ENCODE measurements at places on chromosomes 7 and 10. TPM values are rescaled to one million over a fixed set of nuclear protein-coding genes. Genes with fewer than 3 reads are reported as not detected.
A peak's percentile ranks its signal among the peaks of the same experiment; 100 is the strongest.

TDRD1 gene
- total RNA-seq, result not detected

DNA sequence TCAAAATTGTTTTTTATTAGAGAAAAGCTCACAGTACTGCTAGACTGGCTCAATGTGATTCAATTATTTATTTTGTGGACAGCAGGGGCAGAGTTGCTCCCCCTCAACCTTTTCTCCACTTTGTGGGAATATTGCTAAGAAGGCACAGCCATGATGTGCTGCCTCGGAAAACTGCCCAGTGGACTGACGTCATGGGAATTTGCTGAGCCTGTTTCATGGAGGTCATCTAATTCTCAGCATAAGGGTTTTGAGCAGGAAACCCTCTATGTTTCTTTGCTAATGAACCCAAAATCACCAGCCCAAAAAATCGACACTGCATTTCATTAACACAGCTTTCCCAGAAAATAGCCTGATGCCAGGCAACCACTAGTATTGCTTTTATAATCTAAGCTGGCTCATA is 228.8 kb upstream of the FAM3C start:
- no peak for DNase-seq
- H3K4me3 ChIP-seq, result no peak overlapping the region
- peaks cover 6% of the 10 kb centered on the region for H3K4me1 ChIP-seq
- no peaks in the 10 kb centered on the region for H3K36me3 ChIP-seq
- H3K27me3 ChIP-seq, result no peaks in the 10 kb centered on the region

CLDN4 gene
- 0.54 TPM for total RNA-seq

DNA sequence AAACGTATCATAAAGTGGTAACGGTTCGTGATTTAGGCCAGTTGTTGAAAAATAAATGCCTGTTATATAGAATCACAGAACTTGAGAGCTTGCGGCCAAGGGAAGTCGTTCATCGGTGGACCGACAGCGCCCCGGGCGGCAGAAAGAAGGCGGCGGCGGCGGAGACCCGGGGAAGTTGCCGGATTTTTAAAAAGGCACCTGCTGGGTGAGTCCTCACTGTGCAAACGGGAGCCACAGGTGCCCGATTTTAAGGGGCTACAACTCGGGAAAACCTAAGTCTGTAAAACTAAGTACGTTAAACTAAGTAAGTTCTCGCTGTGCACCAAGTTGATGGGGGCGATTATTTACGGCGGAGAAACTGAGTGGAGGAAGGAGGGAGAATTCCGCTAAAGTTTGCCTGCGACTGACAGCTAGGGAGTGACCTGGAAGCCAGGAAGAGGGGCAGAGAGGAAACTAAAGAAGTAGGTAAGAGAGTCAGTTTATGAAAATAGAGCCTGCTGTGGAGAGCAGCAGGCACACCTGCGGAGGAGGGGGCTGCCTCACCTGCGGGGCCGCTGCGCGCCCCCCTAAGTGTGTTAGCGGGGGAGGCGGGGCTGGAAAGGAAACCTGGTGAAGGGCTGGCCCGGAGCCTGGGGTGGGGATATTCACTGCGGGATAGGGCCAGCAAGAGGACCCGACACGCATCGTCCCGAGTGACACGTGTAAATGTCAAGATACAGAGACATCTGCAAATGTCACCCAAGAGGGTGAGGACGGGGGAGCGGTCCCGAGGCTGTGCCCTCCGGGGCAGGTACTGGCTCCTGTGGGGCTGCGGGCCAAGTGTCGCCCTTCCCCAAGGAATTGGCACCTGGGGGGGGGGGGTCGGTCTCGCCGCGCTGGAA is 996 bp downstream of the ADAM12 start:
- H3K4me1 ChIP-seq, result peaks cover 19% of the 10 kb centered on the region
- H3K27ac ChIP-seq, result no peak overlapping the region
- H3K4me3 ChIP-seq, result peak overlapping the region; percentile 97
- peak; percentile 84 for DNase-seq
- H3K27me3 ChIP-seq, result peaks cover 11% of the 10 kb centered on the region
- peaks cover 14% of the 10 kb centered on the region for H3K36me3 ChIP-seq

DNA sequence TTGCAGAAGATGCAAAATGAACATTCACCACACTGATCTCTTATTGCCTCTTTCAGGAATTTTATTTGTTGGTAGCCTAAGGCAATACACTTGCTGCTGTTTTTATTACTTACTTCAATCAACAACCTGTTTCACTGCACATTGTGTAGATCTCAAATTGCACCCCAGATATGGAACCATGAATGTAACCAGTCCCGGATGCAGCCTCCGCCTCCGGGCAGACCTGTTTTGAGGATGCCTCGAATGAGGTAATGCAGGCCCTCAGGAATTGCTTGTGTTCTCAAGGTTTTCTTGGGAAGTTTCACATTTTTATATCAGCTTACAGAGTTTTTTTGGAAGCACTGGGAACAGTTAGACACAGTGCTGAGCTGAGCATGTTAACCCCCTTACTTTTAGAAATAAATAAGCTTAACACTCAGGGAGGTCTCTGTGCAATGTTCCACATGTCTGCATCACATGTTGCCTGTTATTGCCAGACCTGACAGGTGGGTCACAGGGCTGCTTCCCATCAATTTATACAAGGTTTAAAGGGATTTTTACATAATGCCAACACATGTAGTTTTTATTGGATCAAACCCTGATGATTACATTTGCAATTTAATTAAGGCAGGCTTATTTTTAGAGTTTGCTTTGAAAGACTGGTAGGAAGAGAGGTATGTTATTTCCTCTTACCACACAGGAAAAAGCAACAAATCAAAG is 193.1 kb upstream of the POM121L12 start:
- no peak for DNase-seq
- no peaks in the 10 kb centered on the region for H3K36me3 ChIP-seq
- H3K4me3 ChIP-seq, result no peak overlapping the region
- H3K27me3 ChIP-seq, result peaks cover 2% of the 10 kb centered on the region

- peaks cover 7% of the 10 kb centered on the region for H3K36me3 ChIP-seq
- DNase-seq, result no peak
- H3K27ac ChIP-seq, result no peak overlapping the region
These were observed 399.0 kb downstream of the CCSER2 start for GRCh38 chr10:84727398-84727797.

- H3K36me3 ChIP-seq, result peaks cover 11% of the 10 kb centered on the region
- no peak for DNase-seq
- H3K27me3 ChIP-seq, result peaks cover 5% of the 10 kb centered on the region
- H3K4me3 ChIP-seq, result no peak overlapping the region
- H3K27ac ChIP-seq, result no peak overlapping the region
- peaks cover 24% of the 10 kb centered on the region for H3K4me1 ChIP-seq
These were observed 7.9 kb upstream of the FAM170B start for GRCh38 chr10:49141541-49142332.

DNA sequence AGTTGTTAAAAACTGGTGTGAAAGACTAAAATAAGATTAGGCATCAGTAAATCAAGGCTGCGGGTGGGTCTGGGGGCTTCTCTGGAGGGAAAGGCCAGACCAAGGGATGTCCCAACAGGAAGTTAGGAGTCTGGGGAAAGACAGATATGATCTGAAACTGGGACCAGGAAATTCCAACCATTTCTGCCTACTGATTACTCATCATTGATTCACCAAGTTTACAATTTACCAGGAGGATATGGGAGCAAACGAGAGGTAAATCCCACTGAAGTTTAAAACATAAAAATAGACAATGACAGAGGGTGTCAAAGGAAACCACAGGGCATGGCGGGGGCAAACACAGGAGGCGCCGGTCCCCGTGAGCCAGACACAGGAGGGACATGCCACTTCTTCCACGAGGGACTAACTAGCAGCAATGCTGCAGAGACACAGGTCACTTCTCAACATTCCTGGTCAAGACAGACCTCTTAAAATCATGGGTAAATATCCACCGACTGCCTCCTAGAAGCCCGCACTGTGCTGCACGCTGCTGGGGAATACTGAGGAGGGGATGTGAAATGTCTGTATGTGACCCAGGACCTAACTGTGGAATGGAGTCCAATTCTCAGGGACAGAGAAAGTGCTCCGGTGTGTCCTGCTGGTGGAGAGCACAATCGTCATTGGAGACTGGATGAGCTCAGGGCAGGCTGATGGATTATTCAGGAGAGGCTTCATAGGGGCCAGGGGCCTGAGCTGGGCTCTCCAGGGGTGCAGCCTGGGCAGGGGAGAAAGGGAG is 153.4 kb upstream of the KLF14 start:
- H3K27me3 ChIP-seq, result no peaks in the 10 kb centered on the region
- H3K36me3 ChIP-seq, result no peaks in the 10 kb centered on the region
- DNase-seq, result no peak
- no peak overlapping the region for H3K4me3 ChIP-seq
- peaks cover 12% of the 10 kb centered on the region for H3K4me1 ChIP-seq

GRCh38 chr10:2119316-2119715 is 382.0 kb upstream of the ADARB2 start:
- DNase-seq, result no peak
- H3K4me1 ChIP-seq, result peaks cover 19% of the 10 kb centered on the region
- H3K27ac ChIP-seq, result no peak overlapping the region
- peaks cover 7% of the 10 kb centered on the region for H3K27me3 ChIP-seq
- no peaks in the 10 kb centered on the region for H3K36me3 ChIP-seq

GRCh38 chr7:17516771-17517170 is 218.3 kb downstream of the AHR start:
- no peak overlapping the region for H3K4me3 ChIP-seq
- H3K36me3 ChIP-seq, result no peaks in the 10 kb centered on the region
- no peak for DNase-seq
- H3K4me1 ChIP-seq, result no peaks in the 10 kb centered on the region
- H3K27me3 ChIP-seq, result no peaks in the 10 kb centered on the region

- H3K4me3 ChIP-seq, result peak overlapping the region; percentile 46
- peaks cover 12% of the 10 kb centered on the region for H3K36me3 ChIP-seq
- peaks cover 8% of the 10 kb centered on the region for H3K27me3 ChIP-seq
- peak; percentile 61 for DNase-seq
- peak overlapping the region; percentile 80 for H3K27ac ChIP-seq
These were observed 140.1 kb downstream of the GLI3 start for GRCh38 chr7:42096681-42097561.

TSPAN13 gene
- total RNA-seq, result 81.1 TPM

DNA sequence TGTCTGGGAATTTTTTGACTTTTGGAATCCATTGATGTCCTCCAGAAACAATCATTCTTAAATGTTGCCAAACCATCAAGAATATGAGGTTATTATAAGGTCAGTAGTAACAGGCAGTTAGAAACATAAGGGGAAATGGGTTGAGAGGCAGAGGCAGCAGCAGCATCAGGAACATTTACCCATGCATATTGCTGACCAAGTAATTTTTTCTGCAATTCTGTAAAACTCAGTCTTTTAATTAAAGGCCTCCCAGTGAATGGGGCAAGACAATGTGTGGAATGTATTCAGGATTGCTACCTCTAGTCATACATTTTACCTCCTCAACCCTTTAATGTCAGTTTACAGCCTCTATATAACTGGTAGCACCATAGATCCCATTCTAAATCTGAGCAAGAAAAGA is 66.5 kb upstream of the SKAP2 start:
- H3K4me1 ChIP-seq, result no peaks in the 10 kb centered on the region
- H3K36me3 ChIP-seq, result no peaks in the 10 kb centered on the region

DNA sequence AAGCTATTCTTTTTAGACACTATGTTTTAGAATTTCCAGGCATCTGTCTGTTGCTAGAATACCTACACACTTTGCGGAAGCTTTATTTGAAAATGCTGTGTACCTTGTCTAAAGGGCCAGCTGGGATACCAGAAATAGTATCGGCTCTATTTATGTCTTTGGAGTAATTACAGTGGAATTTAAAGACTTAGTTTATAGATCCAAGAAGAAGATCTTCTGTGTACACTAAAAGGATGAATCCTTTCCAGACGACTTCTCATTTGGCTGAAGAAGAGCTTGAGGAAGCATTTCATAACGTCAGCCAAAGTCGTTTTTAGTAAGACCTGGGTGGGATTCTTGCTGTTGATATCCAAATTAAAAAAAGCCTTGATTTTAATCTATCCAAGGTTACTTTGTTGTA is 365.9 kb downstream of the INHBA start:
- no peak overlapping the region for H3K4me3 ChIP-seq
- DNase-seq, result no peak
- H3K27me3 ChIP-seq, result no peaks in the 10 kb centered on the region
- H3K36me3 ChIP-seq, result no peaks in the 10 kb centered on the region

GNGT1 gene
- total RNA-seq, result not detected

DNA sequence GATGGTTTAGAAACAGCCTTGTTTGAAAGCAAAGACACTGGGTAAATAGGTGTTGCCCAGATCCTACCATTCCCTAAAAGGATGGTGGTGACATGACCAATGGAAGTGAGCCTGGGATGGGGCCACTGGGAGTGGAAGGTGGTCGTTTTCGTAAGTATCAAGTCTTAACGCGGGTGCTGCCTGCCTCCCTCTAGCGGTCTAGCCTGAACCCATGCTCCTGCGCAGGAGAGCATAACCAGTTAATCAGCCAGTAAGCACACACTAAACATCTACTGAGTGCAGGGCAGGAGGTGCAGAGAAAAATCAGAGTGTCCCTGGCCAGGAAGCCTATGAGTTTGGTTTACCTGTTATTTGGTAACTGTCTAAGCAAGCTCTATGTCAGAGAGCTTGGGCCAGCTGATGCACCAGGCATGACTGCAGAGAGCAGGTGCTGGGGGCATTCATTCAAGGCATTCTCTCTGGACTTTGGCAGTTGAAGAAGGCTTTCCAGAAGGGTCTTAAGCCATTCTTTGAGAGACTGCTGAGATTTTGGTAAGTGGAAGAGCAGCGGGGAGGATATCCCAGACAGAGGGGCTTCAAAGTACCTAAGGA is 930 bp downstream of the GARIN1A start:
- H3K27ac ChIP-seq, result no peak overlapping the region
- peaks cover 4% of the 10 kb centered on the region for H3K36me3 ChIP-seq

DNA sequence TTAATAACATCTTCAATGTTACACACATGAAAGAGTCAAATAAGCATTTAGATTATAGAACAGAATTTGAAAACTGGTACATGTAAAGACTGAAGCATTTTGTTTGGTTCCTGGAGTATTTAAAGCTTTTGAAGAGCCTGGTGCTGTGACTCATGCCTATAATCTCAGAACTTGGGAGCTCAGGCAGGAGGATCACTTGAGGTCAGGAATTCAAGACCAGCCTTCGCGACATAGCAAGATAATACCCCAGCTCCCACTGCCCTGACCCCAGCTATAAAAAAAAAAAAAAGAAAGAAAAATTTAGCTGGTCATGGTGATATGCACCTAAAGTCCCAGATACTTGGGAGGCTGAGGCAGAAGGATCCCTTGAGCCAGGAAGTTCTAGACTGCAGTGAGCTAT is 87.8 kb downstream of the HDAC9 start:
- H3K36me3 ChIP-seq, result no peaks in the 10 kb centered on the region
- no peak overlapping the region for H3K27ac ChIP-seq
- H3K4me3 ChIP-seq, result no peak overlapping the region
- no peaks in the 10 kb centered on the region for H3K27me3 ChIP-seq

SPDYE2B gene
- total RNA-seq, result not detected

- no peak overlapping the region for H3K4me3 ChIP-seq
- H3K36me3 ChIP-seq, result no peaks in the 10 kb centered on the region
- peaks cover 11% of the 10 kb centered on the region for H3K27me3 ChIP-seq
- H3K27ac ChIP-seq, result peak overlapping the region; percentile 98
- DNase-seq, result peak; percentile 23
These were observed 123.6 kb downstream of the UBE2H start for GRCh38 chr7:129828989-129829736.

All from glutamatergic neuron (in vitro differentiated cells).